ENCODE measurements at places on chromosomes 5 and 9.

DNA sequence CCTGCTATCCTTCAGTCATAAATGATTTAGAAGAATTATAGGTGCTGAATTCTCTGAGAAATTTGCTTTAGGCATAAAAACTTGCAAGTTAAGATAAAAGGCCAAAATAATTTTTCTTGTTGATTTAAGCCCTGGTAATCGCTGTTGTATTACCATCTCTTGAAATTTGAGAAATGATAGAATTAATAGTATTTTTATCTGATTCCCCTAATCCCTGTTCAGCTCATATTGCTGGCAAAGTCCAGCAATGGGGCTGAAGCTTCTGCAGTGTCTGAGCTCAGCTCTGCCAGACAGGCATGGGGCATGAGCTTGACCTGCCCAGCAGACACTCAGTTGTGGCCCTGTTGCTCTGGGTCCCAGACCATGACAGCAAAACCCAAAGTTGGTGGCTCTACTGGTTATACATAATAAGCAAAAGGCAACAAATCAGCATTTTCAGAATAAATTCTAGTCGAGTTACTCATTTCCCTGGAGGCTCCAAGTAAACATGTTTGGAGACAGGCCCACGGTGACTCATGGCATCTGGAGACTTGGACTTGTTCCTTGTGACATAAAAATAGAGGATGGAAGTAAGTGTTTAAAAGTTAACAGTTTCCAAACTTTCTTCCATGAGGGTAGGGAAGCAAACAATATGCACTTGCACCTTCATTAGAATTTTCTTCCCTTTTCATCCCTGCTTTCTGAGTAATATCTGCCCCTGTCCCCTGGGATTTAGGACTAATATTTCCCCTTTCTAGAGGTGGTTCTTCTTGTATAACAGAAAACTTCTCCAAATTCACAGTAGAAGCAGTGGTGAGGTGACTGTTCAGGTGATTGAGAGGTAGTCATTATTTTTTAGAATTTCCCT is 60.2 kb upstream of the SLC2A8 start:
- no peak for DNase-seq

DNA sequence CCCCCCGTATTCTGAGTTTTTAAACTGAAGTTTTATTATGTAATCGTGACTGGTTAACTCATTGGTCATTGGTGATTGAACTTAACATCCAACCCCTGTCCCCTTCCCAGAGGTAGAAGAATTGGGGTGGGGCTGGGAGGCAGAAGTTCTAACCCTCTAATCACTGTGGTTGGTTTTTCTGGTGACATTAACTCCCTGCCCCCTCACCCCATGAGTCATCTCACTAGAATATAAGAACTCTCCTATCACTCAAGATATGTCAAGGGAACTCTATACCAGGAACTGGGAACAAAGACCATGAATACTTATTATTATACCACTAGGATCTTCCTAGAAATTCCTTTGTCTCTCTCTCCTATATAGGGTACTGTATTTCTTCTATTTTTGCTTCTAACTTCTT is 52.3 kb upstream of the CAVIN4 start:
- no peak for DNase-seq

GRCh38 chr5:64634997-64635686 is 55.2 kb upstream of the SHISAL2B start:
- no peak for DNase-seq

GRCh38 chr5:11105696-11106095 is 344.7 kb upstream of the DAP start:
- DNase-seq: no peak

DNA sequence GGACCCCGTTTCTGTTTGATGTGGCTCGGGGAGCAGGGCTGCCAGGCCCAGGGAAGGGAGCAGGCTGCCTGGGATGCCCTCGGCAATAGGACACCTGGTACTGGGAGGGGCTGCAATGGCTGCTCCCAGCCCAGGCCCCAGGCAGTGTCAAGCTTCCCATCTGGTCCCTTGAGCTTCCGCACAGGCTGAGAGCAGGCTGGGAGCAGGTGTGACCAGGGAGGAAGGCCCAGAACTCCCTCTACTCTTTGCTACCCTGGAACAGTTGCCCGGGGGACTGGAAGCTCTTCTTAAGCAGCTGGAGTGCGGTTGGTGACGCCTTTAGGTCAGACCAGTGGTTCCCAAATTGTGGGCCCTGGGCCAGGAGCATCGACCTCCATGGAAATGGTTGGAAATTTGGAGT is 186.9 kb downstream of the GADD45G start:
- no peak for DNase-seq

- no peak for DNase-seq
Measured at GRCh38 chr5:173623296-173623771, 6.9 kb upstream of the BOD1 start.

DNA sequence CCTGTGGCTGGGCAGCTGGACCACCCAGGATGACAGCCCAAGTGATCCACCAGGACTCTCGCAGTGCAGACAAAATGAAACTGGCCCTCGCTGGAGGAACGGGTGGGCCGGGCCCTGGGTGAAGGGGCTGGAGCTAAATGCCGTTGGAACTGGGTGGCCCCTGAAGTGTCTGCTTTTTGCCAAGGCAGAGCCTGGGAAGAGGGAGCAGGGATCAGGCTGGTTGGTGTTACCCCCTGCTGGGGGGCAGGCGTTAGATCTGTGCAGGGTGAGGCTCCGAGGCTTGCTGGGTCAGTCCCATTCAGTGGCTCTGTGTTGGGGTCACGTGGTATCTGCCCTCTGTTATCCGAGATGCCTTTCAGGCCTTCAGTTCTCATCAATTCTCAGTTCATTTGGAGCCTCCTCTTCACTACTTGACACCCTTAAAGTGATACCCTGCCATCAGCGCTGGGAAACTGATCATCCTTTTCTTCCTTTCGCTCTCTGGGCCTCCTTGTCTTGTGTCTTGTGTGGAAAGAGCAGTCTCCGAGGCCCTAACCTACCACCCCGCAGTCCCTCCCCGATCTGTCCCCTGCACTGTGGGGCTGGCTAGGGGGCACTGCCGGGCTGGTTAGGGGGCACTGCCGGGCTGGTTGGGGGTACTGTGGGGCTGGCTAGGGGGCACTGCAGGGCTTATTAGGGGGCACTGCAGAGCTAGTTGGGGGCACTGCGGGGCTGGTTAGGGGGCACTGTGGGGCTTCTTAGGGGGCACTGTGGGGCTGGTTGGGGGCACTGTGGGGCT is 37.3 kb downstream of the COL5A1 start:
- DNase-seq: no peak

DNA sequence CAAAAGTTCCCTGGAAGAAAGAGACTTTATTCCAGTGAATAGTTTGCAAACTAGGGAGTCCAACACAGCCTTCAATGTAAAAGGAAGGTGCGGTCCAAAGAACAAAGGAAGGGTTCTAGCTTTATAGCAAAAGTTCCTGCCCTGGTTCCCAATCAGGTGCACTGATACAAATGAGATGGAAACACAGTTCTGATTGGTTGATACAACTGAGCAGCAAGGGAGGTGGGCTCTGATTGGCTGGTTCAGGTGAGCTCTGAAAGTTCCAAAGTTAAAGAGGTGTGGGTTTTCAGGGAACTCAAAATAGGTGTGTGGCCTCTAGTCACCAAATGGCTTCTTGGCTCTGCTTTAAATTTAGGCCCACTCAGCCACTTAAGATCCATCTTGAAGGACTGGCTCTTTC is 43.1 kb downstream of the P4HA2 start:
- no peak for DNase-seq
